ENCODE measurements at places on chromosomes 1 and 21. TPM values are rescaled to one million over a fixed set of nuclear protein-coding genes. Genes with fewer than 3 reads are reported as not detected.

- no peak for DNase-seq
Observed at GRCh38 chr1:226302731-226303130, 6.2 kb downstream of the LIN9 start.

- peak; percentile 28 for DNase-seq
Observed at GRCh38 chr1:20174937-20175666, 10.8 kb upstream of the UBXN10 start.

GRCh38 chr1:2375246-2375922, 16.0 kb downstream of the MORN1 start:
- no peak for DNase-seq

GRCh38 chr1:106620521-106620954, 435.9 kb upstream of the PRMT6 start:
- DNase-seq, result no peak

- no peak for DNase-seq
Observed at GRCh38 chr1:170306948-170307347, 161.2 kb downstream of the NTMT2 start.

LCE1C gene
- polyA plus RNA-seq, result not detected

SMCP gene
- polyA plus RNA-seq, result not detected

RHOC gene
- polyA plus RNA-seq, result 119 TPM

RFX5 gene
- polyA plus RNA-seq, result 49.5 TPM

CYP2J2 gene
- not detected for polyA plus RNA-seq

PRDM16 gene
- polyA plus RNA-seq, result not detected

LMX1A gene
- polyA plus RNA-seq, result not detected

SPRR4 gene
- polyA plus RNA-seq, result not detected

RNF186 gene
- polyA plus RNA-seq, result not detected

TTC34 gene
- polyA plus RNA-seq, result 1.00 TPM
